ENCODE measurements at places on chromosomes 7 and 10.

DNA sequence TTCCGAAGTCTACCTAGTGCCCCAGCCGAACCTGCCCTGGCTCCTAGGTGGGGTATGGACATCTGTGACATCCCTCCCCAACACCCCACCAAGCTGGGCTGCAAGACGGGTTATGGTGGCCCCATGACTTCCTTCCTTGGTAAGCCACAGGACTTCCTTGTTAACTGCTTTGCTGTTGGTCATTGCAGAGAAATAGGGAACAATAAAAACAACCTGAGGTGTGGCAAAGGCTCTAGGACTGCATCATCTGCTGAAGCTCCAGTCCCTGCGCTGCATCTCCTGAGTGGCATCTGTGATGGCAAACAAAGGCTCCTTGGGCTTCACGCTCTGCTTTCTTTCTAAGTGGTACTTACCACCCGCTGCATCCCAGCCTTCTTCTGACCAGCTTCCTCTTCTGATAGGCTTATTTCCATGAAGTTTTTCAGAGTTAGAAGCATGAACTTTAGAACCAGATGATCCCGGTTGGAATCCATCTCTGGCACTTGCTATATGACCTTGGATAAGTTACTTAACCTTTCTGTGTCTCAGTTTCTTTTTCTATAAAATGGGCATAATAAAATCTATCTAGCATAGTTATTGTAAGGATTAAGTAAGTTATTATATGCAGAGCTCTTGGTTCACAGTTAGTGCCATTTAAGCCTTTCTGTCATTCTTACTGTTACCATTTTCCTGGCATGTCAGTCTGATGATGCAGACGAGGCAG is 216.8 kb downstream of the RPS24 start:
- DNase-seq, result no peak

- no peak for DNase-seq
These were observed 12.2 kb downstream of the PDZD8 start for GRCh38 chr10:117363028-117363427.

- no peak for DNase-seq
These were observed 34.5 kb downstream of the GOT1 start for GRCh38 chr10:99395750-99396445.

DNA sequence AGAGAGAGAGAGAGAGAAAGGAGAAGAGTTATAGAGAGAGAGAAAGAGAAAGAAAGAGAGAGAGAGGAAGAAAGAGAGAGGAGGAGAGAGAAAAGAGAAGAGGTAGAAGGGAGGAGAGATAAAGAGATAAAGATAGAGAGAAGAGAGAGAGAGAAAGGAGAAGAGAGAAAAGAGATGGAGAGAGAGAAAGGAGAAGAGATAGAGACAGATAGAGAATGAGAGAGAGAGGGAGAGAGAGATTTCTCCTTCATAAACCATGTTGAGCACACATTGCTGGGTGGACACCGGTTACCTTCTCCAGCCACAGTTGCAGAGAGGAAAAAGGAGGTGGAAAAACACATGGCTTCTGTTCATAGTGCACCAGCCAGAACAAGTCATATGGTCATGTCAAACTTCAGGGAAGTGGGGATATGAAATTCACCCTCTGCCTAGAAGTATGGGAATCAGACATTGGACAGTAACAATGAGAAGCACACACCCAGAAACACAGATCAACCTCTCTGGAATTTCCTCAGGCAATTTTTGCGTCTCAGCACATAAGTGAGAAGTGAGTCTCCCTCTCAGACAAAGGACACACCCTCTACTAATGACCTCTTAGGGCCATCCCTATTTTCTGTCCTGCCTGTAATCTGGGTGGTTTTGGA is 172.5 kb upstream of the SVIL start:
- DNase-seq, result no peak

GRCh38 chr7:27377988-27378387 is 135.4 kb downstream of the EVX1 start:
- no peak for DNase-seq

DNA sequence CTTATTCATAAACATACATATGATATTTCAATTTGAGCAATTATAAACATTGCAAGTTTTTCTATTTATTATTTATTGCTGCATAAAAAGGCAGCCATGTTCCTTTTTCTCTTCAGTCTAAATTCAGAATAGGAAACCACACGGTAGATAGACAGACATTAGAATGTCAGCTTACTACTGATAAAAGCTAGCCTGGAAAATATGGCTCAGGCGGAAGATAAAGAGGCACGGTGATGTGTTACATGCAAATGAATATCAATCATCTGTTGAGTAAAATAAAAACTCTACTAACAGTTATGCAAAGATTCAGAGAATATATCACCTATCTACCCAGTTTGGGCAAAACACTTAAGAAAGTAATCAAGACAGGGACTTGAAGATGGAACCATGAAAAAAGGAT is 73.5 kb upstream of the PDSS1 start:
- DNase-seq, result no peak

Data from D721Med (cell line).